Mesendoderm (in vitro differentiated cells): ENCODE measurements at places on chromosomes 6 and 20.

- no peak for DNase-seq
These were observed 22.8 kb upstream of the OCSTAMP start for GRCh38 chr20:46573234-46573633.

DNA sequence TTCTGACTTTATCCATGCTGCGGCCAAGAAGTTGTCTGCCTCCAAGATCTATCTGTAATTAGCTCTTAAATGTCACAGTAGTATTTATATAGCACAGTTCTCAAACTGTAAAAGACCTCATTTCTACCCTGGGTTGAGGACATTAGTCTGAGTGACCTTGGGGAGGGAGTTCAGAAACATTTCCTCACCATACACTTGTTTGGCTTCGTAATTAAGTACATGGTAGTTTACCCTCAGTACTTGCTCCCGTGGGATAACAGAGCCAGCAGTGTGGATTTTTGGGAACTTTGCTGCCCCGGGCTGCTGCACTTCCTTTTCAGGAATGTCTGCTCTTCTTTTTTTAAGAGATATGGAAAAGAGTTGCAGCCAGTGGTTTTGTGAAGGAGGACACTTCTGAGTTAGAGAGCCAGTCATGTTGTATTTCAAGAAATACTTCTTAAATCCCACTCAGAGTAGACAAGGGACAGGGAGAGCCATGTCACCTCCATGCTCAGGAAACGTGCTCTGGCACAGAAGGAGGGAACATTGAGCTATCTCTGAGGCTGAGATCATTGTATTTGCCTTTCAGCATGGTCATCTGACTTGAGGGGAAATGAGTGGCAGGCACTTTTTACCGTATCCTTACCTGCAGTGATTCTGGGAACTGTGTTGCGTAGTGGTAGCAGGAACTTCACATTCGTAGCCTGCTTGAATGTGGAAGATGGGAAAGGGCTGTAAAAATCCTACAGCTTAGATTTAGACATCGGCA is 33.6 kb downstream of the RPRD1B start:
- no peak for DNase-seq

- no peak for DNase-seq
These were observed 141.8 kb upstream of the KCNG1 start for GRCh38 chr20:51164731-51165130.

DNA sequence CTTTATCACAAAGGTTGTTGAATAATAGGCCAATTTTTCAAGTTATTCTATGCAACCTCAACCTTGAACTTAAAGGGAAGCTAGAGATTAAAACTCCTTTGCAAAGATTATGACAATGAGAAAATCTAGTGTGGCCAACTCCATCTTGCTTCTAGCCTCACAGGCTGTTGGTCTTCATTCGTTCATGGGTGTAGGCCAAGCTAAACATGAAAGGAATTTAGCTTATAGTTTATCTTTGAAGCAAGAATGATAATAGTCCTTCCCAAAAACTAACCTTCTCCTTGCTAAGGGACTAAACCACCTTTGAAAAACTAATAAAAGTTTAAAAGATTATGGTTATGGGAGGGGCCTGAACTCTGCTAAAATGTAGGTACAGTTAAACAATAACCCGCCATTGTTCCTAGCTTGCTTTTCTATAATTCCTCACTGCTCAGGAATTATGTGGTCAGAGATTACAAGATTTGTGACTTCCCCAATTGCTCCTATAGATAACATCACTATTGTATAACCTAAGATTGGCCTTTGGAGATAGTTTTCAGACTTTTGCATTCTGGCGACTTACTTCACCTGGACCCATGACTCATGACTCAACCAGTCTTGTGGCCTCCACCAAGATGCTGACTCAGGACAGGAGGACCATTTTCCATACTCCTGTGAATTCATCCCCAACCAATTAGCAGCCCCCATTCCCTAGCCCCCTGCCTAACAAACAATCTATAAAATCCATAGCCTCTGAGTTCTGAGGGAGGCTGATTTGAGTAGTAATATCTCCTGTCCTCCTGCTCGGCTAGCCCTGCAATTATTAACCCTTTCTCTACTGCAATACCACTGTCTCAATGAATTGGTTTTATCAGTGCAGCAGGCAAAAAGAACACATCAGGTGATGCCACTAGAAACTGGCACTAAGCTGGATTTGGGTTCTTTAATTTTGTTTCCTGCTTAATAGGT is 154.5 kb downstream of the CD83 start:
- no peak for DNase-seq

- DNase-seq, result no peak
These were observed 30.8 kb upstream of the CEP162 start for GRCh38 chr6:84258268-84258667.

- DNase-seq, result no peak
These were observed 27.3 kb downstream of the SNX5 start for GRCh38 chr20:17941087-17941825.

GRCh38 chr20:47809161-47809960 is 24.1 kb upstream of the SULF2 start:
- DNase-seq, result peak; percentile 77

GRCh38 chr6:148583631-148584030 is 163.2 kb upstream of the UST start:
- no peak for DNase-seq

DNA sequence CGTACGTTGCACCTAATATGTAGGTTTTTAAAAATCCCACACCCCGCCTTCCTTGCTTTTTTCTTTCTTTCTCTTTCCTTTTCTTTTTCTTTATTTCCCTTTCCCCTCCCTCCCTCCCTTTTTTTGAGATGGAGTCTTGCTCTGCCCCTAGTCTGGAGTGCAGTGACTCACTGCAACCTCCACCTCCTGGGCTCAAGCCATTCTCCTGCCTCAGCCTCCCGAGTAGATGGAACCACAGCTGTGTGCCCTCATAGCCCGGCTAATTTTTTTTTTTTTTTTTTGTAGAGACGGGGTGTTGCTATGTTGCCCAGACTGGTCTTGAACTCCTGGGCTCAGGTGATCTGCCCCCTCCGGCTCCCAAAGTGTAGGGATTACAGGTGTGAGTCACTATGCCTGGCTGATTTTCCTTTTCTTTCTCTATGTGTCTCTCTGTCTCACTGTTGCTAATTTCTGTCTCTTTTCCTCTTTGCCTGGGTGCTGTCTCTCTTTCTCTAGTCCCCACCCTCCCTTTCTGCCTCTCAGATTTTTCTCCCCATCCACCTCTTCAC is 61.2 kb downstream of the SRC start:
- no peak for DNase-seq

GRCh38 chr20:6709910-6710595 is 57.4 kb upstream of the BMP2 start:
- peak; percentile 96 for DNase-seq

- DNase-seq, result peak; percentile 37
These were observed 170.4 kb downstream of the PHF3 start for GRCh38 chr6:63805808-63806572.

GRCh38 chr20:39738651-39739050 is 776.5 kb downstream of the DHX35 start:
- DNase-seq, result no peak
